Daoy (cell line): ENCODE measurements at places on chromosomes 11 and 22. TPM values are rescaled to one million over a fixed set of nuclear protein-coding genes. Genes with fewer than 3 reads are reported as not detected.
A peak's percentile ranks its signal among the peaks of the same experiment; 100 is the strongest.

DNA sequence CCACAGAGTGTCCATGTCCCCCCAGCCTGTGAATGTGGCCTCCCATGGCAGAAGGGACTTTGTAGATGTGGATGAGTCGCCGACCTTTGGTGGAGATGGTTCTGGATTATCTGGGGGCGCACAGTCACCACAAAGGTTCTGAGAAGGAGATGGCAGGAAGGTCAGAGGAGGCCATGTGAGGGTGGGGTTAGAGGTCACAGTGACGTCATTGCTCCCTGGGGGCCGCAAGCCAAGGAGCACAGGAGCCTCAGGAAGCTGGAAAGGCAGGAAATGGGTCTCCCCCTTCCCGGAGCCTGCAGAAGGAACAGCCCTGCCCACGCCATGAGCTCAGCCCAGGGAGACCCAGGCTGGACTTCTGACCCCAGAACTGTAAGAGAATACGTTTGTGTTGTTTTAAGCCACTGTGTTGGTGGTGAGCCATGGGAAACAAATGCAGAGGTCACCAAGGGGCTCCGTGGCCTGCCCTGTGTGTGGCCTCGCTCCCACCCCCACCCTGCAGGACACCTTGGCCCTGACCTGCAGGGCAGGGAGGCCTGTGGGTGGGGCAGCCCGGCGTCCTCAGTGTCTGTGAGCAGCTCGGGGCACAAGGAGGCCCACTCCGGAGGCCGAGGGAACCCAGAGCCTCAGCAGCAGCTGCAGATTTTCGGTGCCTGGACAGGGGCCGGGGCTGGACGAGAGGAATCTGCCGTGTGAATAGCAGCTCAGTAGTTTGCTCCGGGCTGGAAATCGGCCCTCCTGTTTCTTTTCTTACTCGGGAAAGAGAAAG is 32.1 kb downstream of the GRAMD4 start:
- peak; percentile 24 for DNase-seq

DNA sequence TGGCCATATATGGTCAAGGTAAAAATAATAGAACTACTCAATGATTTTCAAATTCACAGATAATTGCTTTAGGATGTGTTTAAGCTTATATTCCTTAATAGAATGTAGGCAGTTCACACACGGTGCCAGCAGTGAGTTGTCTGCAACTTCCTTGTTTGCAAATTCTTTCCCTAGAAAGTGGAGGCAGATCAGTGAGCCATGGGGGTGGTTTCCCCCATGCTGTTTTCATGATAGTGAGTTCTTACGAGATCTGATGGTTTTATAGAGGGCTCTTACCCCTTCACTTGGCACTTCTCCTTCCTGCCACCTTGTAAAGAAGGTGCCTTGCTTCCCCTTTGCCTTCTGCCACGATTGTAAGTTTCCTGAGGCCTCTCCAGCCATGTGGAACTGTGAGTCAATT is 111.8 kb upstream of the LMO1 start:
- no peak for DNase-seq

DNA sequence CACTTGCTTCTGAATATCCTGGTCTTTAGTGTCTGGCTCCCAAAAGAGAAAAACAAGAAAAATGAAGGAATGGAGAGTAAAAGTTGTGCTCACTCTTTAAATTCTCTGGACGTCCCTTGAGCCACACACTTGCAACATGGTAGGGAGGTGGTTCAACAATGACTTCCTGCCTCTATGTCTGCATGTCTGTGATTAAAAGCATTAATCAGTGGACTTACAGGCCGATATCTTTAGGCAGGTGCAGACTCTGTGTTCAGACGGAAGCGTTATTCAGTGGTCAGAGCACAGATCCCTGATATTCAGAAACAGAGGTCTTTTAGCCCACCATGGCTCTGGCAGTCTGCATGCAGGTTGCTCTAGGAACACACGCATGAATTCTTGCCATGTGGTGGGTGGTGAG is 1920.0 kb upstream of the RAG2 start:
- DNase-seq, result no peak

DNA sequence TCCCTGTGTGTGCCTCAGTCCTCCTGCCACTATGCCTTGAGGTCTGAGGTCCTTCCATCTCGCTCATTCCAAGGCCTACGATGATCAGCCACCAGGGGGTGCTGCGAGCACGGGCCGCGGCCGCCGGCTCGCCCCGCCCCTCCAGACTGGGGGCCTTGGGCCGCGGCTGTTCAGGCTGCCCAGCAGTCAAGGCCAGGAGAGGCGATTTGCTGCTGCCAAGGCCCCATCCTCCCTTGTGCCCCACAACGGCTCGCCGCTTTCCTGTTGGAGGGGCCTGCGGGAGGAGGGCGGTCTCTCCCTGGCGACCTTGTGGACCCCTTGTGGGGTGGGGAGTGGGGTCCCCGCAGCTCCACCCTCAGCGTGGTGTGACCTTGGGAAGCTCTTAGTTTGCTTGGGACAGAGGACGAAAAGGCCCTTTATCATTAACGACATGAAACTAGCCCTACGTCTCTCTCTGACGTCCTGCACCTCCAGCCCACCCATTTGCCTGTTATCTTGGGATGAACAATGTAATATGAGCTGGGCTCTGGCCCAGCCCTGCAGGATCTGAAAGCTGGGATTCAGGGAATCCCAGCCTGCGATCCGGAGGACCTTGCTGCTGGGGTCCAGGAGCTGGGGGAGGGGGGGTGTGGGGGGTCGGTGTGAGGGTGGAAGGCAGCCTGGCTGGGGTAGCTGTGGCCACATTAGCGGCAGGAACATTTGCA is 5.3 kb upstream of the GALR3 start:
- peak; percentile 80 for DNase-seq

GRCh38 chr11:124872280-124872679 is 7.0 kb downstream of the ROBO3 start:
- DNase-seq, result no peak

- no peak for DNase-seq
These were observed 2.9 kb downstream of the DUSP18 start for GRCh38 chr22:30664798-30665197.

- peak; percentile 73 for DNase-seq
These were observed 570.3 kb downstream of the OPCML start for GRCh38 chr11:132962041-132962440.

Gene PHLDA2
- total RNA-seq, result 3.9 and 6.4 TPM in 2 replicates
